Effector CD8-positive, alpha-beta T cell (primary cell): ENCODE measurements at places on chromosomes 6 and 20.
A peak's percentile ranks its signal among the peaks of the same experiment; 100 is the strongest.

DNA sequence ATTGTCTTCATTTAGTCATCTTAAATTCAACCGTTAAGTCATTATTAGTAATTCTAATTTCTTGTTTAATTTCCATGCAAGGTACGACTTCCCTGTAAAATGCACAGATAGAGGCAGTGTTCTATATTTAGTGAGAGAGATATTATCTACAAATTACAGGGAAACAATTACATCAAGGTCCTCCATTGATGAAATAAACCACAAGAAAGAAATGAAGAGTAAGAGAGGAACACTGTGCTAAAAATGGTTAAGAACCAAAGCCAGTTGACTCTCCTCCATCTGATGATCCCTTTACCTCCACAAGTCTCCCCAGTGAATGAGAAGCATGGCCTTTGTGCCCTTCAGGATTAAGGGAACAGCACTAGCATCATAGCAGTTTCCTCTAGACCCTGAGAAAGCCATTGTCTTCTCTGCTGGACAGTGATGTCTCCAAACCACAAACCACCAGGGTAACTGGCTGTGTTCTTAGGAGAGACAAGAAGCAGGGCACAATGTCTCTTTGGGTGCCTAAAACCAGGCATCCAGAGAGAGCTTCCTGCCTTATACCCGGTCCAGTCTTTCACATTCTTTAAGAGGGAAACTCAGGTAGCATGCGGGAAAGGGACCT is 38.1 kb downstream of the IRF4 start:
- no peak for DNase-seq

GRCh38 chr6:41646026-41646795 is 7.9 kb downstream of the MDFI start:
- no peak for DNase-seq

DNA sequence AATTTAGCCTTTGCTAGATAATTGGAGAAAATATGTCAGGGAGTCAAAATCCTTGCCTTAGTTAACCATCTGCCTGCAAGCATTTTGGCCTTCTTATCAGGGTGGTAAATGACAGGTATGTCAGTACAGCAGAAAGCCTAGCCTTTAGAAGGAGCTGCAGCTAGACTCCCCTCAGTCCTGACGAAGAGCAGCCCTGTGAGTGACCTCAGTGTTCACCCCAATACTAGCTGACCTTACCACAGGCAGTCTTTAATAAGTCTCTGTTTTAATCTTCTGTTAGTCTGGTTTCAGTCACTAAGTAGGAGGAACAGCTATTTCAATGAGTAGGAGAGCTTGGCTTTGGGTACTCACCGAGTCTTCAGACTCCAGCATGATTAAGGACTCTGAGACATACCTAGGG is 340.0 kb upstream of the FLRT3 start:
- DNase-seq, result no peak

DNA sequence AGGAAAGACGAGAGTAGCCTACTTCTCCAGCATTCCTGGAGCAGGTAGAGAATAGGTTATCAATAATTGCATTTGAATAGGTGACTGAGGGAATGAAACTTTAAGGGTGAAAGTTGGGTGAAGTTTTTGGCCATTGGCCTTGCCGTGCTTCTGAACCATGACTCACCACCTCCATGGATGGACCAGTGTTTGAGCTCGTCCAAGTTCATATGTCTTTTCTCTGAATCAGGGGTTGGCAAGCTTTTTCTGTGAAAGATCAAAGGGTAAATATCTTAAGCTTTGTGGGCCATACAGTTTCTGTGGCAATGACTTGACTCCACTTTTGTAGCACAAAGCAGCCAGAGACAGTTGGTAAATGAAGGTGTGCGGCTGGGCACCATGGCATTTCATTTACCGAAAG is 31.8 kb downstream of the SNRNP48 start:
- no peak for DNase-seq

GRCh38 chr6:155889410-155889809 is 433.8 kb upstream of the NOX3 start:
- DNase-seq, result no peak

GRCh38 chr6:18269253-18269652 is 4.9 kb upstream of the DEK start:
- no peak for DNase-seq

DNA sequence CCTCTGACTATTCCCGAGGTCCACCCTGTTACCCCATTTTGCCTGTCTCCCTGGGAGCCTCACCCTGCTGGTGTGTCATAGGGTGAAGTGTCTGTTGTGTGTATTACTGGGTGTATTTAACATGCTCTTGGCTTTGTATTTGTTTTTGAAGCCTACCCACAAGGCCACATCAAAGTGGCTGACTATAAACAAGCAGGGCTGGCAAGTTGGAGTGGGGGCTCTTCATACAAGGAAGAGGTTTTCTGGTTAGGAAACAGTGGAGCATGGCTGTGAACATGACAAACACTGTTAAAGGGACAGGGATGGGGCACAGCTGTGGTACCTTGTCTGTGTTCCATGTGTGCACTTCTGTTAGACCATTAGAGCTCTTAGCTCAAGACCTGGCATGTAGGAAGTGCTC is 26.3 kb downstream of the HECA start:
- peak; percentile 69 for DNase-seq

GRCh38 chr6:138719744-138720143 is 53.8 kb upstream of the CCDC28A start:
- DNase-seq, result no peak

DNA sequence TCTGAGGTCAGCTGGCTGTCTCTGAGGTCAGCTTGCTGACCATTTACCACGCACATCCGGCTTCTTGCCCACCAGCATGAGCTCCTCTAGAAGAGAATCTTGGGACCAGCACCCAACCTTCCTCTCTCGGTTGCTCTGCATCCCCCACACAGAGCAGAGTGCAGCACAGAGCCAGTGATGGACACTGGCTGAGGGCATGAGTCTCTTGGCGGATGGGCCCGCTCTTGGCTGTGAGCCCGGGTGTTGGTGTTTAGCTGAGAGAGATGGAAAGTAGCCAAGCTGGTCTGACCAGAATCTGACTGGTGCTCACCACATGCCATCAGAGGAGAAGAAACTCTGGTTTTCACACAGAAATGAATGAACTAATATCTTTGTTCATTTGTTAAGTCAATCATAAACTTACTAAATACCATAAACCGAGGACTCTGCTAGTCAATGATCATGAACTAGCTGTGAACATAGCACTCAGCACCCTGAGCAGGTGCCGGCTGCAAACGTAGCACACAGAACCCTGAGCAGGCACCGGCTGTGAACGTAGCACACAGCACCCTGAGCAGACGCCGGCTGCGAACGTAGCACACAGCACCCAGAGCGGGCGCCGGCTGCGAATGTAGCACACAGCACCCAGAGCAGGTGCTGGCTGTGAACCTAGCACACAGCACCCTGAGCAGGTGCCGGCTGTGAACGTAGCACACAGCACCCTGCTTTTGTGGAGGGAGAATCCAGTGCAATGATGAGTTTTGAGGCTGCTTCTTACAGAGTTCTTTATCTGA is 10.4 kb upstream of the THBS2 start:
- DNase-seq, result no peak

DNA sequence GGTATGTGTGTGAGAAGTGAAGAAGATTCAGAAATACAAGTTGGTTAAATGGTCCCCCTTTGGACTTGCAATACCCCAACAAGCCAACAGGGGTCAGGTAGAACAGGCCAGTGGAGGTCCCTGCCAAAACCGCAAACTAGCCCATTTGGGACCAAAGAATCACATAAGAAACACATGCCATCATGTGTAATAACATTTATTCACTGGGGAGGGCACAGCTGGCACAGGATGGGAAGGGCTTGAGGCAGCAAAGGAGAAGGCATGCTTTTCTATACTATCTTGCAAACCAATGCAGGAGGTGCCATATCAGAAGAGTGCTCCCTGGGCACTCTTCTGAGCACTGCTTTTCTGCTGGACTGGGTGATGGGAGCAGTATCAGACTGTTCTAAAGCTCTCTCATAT is 116.1 kb upstream of the TRAF3IP2 start:
- peak; percentile 11 for DNase-seq

- DNase-seq, result no peak
Observed at GRCh38 chr6:90184334-90185298, 112.0 kb downstream of the BACH2 start.

- no peak for DNase-seq
Observed at GRCh38 chr6:133203344-133203697, 37.8 kb upstream of the EYA4 start.

DNA sequence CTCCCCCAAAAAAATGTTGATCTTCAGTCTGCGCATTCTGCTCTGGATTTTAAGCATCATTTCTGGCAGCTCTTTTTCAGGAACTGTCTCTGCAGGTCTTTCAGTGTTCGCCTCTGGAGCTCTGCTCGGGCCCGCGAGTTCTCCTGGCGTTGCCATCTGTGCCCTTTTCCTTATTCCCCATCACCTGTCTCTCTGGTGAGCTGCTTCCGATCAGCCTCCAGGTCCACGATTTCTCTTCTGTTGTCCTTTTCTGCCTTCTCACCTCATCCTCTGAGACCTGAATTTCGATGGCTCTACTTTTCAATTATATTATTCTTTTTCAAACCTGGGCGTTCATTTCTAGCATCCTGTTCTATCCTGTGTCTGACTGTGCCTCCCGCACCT is 590 bp upstream of the MAP1LC3A start:
- DNase-seq, result no peak

DNA sequence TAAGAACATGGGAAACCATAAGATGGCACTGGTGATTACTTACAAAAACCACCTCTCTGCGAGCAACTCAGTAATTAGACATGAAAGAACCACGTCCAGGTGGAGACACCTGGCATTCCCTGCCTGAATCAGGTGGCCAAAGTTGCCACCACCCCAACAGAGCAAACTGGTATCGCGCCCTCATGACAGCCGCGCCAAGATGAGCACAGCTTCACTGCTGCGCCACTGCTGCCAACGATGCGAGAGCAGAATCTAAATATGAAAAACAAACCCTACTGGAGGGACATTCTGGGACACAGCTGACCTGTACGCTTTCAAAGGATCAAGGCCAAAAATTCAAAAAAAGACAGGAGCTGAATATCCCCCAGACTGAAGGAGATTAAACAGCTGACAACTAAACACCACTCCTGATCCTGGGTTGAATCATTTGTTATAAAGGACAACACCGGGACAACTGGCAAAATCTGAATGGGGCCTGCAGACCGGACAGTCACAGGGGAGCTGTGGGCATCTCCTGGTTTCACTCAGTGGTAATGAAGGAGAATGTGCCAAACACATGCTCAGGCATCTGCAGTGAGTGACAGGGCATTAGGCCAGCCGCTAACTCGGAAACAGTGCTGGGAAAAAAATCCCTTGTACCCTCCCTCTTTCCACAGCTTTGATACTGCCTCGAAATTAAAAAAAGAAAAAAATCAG is 17.4 kb downstream of the CST7 start:
- DNase-seq, result no peak

- DNase-seq, result no peak
Observed at GRCh38 chr20:8646033-8646441, 422.9 kb upstream of the PLCB4 start.
